Stimulated activated CD4-positive, alpha-beta T cell treated with anti-CD3 and anti-CD28 coated beads, Interleukin-12 subunit alpha, Interleukin-12 subunit beta, amount 100 ng/mL, for 4 hours (primary cell): ENCODE measurements at places on chromosomes 16 and 17.

- no peak for DNase-seq
These were observed 31.5 kb downstream of the CDK5RAP3 start for GRCh38 chr17:48002266-48002915.

DNA sequence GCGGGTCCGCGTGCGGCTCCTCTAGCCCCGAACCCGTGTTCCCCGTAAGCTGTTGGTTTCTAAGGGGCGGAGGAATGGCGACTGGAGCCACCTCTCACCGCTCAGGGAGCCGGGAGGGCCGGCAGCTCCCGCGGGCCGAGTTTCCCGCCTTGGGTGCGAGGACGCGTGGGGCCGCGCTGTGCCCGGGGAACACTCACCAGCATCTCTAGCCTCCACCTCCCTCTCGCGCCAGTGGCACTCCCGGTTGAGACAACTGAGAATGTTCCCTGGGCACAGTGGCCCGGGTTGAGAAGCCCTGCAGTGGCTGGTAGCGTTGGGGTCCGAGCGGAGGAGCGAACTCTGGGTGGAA, 560 bp downstream of the TELO2 start:
- no peak for DNase-seq

GRCh38 chr17:19003543-19004420, 782 bp downstream of the FAM83G start:
- peak; percentile 64 for DNase-seq

DNA sequence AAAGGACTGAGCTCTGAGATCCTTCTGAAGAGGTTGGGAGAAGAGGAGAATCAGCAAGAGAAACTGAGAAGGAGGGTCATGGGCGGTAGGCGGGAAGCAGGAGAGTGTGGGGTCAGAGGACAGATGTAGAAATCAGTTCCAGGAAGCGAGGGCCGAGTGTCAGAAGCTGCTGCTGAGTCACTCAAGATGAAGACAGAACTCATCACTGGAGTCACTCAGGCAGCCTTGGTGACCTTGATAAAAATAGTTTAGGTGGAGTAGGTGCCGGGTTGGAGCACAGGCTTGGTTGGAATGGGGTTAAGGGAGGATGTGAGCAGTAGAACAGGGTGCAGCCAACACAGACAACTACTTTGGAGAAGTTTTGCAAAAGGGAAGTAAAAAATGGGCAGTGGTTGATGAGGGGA, 6.1 kb upstream of the ITGAM start:
- DNase-seq: peak; percentile 10

GRCh38 chr16:84044118-84044488, 1.5 kb upstream of the SLC38A8 start:
- DNase-seq: no peak

DNA sequence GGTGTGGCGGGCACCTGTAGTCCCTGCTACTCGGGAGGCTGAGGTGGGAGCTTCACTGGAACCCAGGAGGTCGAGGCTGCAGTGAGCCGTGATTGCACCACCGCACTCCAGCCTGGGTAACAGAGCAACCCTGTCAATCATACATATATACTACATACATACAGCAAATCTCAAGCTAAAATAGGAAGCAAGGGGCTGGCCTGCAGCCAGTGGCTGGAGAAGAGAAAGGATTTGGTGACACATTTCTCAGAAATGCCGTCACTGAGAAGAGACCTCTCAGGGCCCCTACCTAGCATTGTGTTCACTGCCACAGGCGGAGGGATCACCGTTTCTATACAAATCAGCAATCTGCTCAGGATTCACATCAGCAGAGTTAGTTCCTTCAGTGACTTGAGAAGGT, 16.9 kb downstream of the NARF start:
- DNase-seq: no peak

GRCh38 chr16:10971560-10971961, 27.2 kb downstream of the CLEC16A start:
- no peak for DNase-seq

DNA sequence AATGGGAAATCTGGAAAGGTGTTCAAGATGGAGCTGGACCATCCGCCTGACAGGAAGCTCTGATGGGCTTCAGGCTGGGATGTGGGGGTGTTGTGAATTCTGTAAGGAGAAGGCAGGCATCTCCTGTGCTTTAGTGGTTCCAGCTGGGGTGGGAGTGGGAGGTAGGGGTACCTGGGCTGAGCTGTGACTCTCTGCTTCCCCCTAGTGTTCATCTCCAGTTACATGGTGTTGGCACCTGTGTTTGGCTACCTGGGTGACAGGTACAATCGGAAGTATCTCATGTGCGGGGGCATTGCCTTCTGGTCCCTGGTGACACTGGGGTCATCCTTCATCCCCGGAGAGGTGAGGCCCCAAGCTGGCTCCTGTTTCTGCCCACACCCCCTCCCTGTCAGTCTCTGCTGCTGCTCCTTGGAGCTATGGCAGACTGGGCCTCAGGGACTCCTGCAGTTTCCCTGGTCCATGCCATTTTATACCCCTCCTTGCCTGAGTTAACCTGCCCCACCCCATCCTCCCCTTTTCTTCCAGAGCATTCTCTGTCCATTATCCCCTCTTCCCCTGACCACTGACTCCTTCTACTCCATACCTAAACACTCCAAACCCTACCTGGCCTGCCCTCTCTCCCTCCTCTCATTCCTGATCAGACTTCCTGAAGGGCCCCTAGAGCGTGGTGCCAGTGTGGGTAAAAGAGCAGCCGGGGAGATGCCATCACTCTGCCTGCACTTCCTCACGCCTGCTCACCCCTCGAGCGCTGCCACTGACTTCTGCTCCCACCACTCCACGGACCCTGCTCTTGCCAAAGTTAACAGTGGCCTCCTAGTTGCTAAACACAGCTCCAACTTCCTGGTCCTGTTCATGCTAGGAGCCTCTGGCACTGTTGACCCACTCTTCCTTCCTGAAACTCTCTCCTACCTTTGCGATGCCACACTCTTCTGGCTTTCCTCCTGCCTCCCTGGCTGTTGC, 3.4 kb downstream of the SPNS1 start:
- DNase-seq: no peak

DNA sequence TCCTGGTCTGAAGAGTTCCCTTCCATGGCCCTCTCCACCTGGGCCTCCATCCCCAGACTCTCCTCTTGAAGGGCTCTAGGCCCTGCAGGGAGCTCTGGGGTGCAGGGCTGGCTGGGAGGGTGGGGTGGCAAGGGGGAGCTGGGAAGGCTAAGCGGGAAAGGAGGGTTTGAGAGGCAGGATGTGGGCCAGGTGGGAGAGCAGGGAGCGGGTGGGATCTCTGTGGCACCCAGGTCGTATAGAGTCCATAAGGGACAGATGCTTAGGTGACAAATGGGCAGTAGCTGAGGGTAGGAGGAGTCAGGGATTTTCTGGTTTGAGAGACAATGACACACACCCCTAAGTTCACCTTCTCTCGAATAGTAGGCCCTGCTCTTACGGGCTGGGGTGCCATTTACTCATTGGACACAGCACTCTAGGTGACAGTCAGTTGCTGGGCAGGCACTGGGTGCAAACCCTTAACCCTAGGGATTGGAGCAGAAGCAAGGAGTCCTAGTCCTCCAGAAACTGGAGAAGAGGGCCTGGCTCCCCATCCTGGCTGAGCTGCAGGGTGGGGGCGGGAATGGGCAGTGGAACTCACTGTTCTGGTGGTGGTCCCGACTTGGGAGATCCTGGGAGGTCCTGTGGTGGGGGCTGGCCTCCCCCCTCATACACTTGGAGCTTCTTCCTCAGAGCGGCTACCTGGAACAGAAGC, 15.3 kb downstream of the KIF18B start:
- no peak for DNase-seq
